ENCODE measurements at places on chromosomes 3 and 15.

GRCh38 chr3:42127226-42127625 lies 36.1 kb downstream of the TRAK1 start:
- no peaks in the 10 kb centered on the region for H3K27me3 ChIP-seq
- no peak for DNase-seq
- peaks cover 5% of the 10 kb centered on the region for H3K36me3 ChIP-seq
- no peak overlapping the region for H3K27ac ChIP-seq
- H3K4me3 ChIP-seq = no peak overlapping the region
- peaks cover 8% of the 10 kb centered on the region for H3K4me1 ChIP-seq

- H3K27me3 ChIP-seq = peaks cover 30% of the 10 kb centered on the region
- DNase-seq = no peak
- peaks cover 5% of the 10 kb centered on the region for H3K4me1 ChIP-seq
- H3K27ac ChIP-seq = no peak overlapping the region
- H3K4me3 ChIP-seq = no peak overlapping the region
- H3K36me3 ChIP-seq = no peaks in the 10 kb centered on the region
Observed at GRCh38 chr15:51092480-51093040, 2.1 kb downstream of the TNFAIP8L3 start.

DNA sequence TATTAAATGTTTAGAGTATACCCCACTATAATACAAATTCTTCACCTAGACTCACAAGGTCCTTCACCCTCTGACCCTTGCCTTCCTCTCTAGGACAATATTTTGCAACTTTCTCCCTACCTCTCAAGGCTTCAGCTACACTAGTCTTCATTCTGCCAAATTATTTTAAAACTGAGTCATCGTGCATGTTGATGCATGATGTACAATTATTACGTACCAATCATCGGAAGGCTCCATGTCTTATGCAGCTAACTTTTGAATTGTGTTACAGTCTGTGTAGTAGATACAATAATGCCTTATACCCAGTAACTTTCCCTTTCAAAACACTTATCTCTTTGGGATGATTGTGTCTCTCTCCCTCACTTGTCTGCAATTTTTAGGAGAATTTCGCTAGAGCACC lies 98.5 kb upstream of the ROBO2 start:
- no peaks in the 10 kb centered on the region for H3K27me3 ChIP-seq
- no peak overlapping the region for H3K27ac ChIP-seq
- H3K4me3 ChIP-seq = no peak overlapping the region

DNA sequence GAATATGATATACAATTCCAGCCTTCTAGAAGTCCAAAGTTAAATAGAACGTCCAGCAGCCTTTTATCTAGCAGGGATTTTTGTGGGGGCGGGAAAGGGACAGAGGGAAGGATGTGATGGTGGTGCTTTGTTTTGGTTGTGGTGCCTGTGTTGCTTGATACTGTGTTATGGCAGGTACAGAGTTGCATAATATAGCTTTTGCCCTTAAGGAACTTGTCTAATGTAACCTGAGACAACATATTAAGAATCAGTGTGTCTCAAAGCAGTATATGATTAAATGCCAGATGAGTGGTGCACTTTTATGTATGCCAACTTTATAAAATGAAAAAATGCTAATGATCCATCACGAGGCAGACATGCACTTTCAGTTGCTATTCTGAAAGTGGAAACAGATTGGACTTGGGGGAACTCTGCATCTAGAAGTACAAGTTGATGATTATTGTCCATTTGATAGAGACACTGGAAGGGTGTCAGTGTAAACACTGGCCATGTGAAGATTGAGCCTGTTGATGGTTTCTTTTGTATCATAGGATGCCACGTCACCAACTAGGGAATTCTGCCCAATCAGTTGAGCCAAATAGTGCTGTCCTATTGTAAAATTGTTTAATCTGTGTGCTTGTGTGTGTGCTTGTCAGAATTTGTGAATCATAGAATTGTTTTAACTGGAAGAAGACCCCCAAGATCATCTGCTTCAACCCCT lies 23.0 kb downstream of the NEO1 start:
- H3K36me3 ChIP-seq = no peaks in the 10 kb centered on the region
- H3K4me1 ChIP-seq = no peaks in the 10 kb centered on the region
- no peak for DNase-seq
- H3K4me3 ChIP-seq = no peak overlapping the region

DNA sequence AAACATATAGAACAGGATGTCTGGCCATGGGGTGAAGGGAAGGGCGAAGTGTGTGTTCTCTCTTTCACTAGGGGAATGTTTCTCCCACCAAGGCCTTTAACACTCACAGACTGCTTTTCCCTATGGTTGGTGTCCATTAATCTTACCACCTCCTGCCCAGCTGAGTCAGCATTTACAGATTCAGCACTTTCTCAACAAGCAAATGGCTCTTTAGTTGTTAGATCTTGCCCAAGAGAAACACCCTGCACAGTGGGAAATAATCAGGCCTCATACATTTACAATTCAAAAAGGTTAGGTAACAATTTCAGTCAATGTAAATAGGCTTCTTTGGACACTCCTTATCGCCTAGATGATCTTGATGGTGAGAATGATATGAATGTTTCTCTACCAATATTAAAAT lies 418.2 kb downstream of the EPHA3 start:
- no peak for DNase-seq
- no peak overlapping the region for H3K4me3 ChIP-seq
- 0 out of 2 replicates have a peak, but pooled peaks cover 3% of the 10 kb centered on the region for H3K4me1 ChIP-seq

DNA sequence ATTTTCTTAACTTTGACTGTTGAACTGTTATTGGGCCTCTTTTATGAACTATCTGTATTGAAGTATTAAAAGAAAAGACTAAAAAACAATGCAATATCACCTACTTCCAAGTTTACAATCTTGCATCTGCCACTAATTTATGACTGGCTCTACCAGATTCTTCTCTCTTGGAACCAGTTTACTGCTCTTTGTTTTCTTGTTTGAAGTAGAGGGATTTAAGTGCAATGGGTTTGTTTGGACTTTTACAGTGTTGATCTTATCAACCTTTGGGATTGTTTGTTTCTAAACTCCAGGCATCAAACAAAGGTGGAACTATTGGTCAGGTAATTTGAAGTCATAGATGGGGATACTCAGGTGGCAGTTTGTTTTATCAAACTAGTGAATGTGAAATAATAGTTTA lies 43.0 kb upstream of the MEIS2 start:
- no peaks in the 10 kb centered on the region for H3K27me3 ChIP-seq
- no peak for DNase-seq
- no peak overlapping the region for H3K27ac ChIP-seq
- no peak overlapping the region for H3K4me3 ChIP-seq
- no peaks in the 10 kb centered on the region for H3K36me3 ChIP-seq

DNA sequence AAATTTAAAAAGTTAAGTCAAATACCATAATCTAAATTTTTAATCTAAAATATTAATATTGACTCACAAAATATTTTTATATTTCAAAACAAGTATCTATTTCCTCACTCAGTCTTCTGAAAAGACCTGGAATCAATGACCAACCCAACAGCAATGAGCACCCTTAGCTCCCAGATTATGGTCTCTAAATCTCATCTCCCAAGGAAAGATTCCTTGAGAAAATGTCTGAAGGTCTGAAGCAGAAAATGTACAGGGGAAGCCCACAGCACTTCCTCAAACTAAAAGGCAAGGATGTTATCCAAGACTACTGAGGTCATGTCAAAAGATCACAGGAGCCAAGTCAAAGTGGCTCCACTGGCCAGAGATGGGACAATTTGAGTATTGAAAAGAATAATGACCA lies 51.0 kb upstream of the SLCO2A1 start:
- DNase-seq = no peak
- H3K27me3 ChIP-seq = no peaks in the 10 kb centered on the region
- H3K36me3 ChIP-seq = peaks cover 3% of the 10 kb centered on the region
- no peak overlapping the region for H3K27ac ChIP-seq

GRCh38 chr3:124569761-124570160 lies 160.5 kb upstream of the UMPS start:
- no peak overlapping the region for H3K27ac ChIP-seq
- H3K4me3 ChIP-seq = no peak overlapping the region
- H3K27me3 ChIP-seq = no peaks in the 10 kb centered on the region
- DNase-seq = no peak

DNA sequence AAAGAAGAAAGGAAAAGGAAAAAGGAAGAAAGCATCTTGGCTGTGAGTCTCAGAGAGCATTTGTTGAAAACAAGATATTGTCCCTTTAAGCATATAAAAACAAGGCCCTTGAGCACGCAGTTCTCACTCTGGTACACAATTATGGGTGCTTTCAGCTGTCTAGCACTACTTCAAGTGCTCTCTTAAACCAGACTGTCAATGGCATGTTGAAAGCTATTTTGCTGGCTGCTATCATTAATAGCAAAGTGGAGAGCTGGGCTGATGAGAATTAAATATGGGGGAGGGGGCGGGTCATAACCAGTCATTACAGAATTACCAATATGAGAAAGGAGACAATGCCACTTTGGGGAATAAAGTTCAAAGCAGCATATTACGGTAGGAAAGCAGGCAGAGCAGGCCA lies 9.3 kb downstream of the TLE3 start:
- peaks cover 32% of the 10 kb centered on the region for H3K36me3 ChIP-seq
- no peak for DNase-seq
- H3K4me3 ChIP-seq = no peak overlapping the region
- H3K27ac ChIP-seq = no peak overlapping the region

GRCh38 chr3:133440652-133441051 lies 40.8 kb downstream of the BFSP2 start:
- H3K27me3 ChIP-seq = no peaks in the 10 kb centered on the region
- H3K36me3 ChIP-seq = no peaks in the 10 kb centered on the region
- DNase-seq = no peak
- no peak overlapping the region for H3K4me3 ChIP-seq
- H3K27ac ChIP-seq = no peak overlapping the region
- H3K4me1 ChIP-seq = no peaks in the 10 kb centered on the region

DNA sequence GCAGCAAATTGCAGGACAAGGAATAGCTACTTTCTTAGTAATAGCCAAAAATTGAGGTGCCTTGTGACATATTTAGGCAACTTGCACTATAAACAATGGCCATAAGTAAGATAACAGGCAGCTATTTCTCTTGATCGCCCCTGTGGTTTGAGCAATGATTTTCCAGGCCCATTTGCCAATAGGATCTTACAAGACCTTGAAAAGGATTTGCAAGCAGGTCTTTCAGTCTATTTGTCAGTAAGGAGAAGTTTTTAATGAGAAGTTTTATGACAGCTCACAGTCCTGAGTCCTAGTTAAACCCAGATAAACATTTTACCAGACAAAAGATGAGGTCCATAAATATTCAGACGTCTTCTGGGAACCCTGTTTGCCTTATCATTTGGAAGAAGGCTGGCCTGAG lies 645.5 kb downstream of the RBMS3 start:
- no peak overlapping the region for H3K27ac ChIP-seq
- no peak overlapping the region for H3K4me3 ChIP-seq
- H3K4me1 ChIP-seq = no peaks in the 10 kb centered on the region
- no peak for DNase-seq
- no peaks in the 10 kb centered on the region for H3K36me3 ChIP-seq
- H3K27me3 ChIP-seq = no peaks in the 10 kb centered on the region

DNA sequence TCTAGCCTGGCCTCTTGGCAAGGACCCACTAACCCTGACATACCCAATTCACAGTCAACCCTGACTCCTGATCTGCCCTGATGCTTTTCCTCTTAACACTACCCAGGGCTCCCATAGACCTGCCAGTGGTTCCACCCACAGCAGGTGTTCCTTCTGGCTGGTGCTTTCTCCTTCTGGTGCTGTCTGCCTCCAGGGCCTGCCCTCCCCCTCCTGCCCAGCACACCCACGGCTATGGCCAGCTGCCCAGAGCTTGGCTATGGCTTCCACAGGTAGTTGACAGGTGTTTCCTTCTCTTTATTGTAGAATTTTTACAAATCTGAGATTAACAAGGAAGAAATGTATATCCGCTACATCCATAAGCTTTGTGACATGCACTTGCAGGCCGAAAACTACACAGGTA lies 46.5 kb upstream of the MANF start:
- peaks cover 4% of the 10 kb centered on the region for H3K36me3 ChIP-seq
- no peaks in the 10 kb centered on the region for H3K27me3 ChIP-seq
- no peak overlapping the region for H3K4me3 ChIP-seq
- H3K4me1 ChIP-seq = peaks cover 13% of the 10 kb centered on the region
- peak; percentile 12 for DNase-seq

- H3K27ac ChIP-seq = no peak overlapping the region
- H3K36me3 ChIP-seq = no peaks in the 10 kb centered on the region
- DNase-seq = no peak
- no peaks in the 10 kb centered on the region for H3K4me1 ChIP-seq
- no peak overlapping the region for H3K4me3 ChIP-seq
Observed at GRCh38 chr15:48966595-48967301, 3.0 kb upstream of the SHC4 start.

DNA sequence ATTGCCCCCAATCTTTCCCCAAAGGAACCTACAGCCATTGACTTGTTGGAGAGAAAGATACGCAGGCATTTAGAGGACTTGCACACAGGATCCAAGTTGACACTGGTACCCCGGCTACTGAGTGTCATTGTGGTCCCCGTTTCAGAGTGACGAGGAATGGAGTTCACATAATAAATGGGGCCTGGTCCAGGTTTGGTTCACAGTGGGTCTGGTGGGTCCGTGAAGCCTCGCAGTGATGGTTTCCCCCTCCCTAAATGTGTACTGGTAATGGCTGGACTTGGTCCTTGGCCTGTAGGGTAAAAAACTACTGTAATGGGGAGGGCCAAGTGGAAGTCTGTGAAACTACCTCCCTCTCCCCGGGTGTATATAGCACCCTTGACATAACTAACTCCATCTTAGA lies 232.1 kb upstream of the LYSMD4 start:
- no peaks in the 10 kb centered on the region for H3K27me3 ChIP-seq
- no peak overlapping the region for H3K4me3 ChIP-seq
- no peak for DNase-seq
- peaks cover 7% of the 10 kb centered on the region for H3K36me3 ChIP-seq
